Epithelial cell of proximal tubule (primary cell): ENCODE measurements at places on chromosomes 2 and 18. TPM values are rescaled to one million over a fixed set of nuclear protein-coding genes. Genes with fewer than 3 reads are reported as not detected.

DNA sequence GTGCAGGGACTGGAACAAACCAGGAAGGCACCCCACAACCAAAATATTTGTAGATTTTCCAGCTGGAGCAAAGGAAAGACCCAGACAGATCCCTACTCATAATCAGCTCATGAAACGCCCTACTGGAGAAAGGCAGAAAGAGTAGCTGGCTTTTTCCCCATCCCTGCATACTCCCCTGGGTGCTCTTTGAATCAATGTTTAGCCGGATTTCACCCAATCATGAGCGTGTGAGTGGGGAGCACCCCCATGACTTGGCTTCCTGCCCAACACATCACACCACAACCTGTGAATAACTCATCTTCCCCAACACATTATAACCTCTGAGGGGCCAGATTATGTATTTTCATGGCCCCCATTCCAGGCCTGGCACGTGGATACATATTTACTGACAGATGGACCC, 35.1 kb upstream of the SLC14A1 start:
- DNase-seq = no peak

DNA sequence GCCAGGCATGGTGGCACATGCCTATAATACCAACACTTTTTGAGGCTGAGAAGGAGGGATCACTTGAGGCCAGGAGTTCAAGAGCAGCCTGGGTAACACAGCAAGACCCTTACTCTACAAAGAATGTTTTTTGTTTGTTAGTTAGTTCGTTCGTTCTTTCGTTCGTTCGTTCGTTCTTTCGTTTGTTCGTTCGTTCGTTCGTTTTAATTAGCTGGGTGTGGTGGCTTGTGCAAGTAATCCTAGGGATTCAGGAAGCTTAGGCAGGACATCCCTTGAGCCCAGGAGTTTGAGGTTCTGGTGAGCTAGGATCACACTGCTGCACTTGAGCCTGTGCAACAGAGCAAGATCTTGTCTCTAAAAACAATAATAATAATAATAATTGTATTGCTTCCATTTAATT, 98.7 kb downstream of the MARCO start:
- no peak for DNase-seq

GRCh38 chr2:72155151-72155550, 7.5 kb upstream of the CYP26B1 start:
- DNase-seq = no peak

GRCh38 chr2:207881902-207882301, 112.2 kb upstream of the FZD5 start:
- DNase-seq = no peak

DNA sequence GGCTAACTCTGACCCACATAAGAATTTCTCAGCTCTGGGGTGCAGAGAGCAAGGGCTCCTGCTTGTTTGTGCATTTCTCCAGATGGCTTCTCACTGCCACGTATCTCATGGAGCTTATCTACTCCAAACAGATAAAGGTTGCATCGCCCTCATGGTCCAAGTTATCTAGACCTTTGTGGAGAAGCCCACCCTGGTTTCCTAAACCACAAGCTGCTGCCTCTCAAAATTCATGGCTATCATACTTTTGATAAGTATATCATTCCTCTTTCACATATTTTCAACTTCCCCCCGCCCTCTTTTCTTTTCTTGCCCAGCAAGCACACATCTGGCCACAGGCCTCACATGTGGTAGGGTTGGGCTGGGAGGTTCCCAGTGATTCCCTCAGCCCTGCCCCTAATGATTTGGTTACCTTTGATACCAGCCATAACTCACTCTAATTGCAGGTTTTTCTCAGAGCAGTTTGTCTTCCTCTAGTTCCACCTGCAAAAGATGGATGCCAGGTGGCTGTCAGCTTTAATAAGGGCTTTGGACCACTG, 146.0 kb downstream of the RHBDD1 start:
- DNase-seq = no peak

- DNase-seq = peak; percentile 76
Observed at GRCh38 chr2:237693291-237693994, 66.1 kb downstream of the LRRFIP1 start.

GRCh38 chr18:49697757-49698524, 115.4 kb downstream of the ACAA2 start:
- no peak for DNase-seq

DNA sequence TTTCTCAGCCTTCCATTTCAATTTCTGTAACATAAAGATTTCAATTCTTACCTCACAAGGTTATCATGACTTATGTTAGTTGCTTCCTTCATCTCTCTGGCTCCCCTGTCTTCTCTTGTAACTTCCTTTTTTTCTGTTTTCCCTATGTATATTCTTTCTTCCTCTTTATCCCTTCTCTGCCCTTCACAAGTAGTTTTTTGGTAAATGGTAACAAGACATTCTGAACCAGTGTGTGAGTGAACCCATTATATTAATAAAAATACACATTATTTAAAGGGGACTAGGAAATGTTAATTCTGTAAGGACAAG, 8.4 kb downstream of the ACSL3 start:
- DNase-seq = no peak

DNA sequence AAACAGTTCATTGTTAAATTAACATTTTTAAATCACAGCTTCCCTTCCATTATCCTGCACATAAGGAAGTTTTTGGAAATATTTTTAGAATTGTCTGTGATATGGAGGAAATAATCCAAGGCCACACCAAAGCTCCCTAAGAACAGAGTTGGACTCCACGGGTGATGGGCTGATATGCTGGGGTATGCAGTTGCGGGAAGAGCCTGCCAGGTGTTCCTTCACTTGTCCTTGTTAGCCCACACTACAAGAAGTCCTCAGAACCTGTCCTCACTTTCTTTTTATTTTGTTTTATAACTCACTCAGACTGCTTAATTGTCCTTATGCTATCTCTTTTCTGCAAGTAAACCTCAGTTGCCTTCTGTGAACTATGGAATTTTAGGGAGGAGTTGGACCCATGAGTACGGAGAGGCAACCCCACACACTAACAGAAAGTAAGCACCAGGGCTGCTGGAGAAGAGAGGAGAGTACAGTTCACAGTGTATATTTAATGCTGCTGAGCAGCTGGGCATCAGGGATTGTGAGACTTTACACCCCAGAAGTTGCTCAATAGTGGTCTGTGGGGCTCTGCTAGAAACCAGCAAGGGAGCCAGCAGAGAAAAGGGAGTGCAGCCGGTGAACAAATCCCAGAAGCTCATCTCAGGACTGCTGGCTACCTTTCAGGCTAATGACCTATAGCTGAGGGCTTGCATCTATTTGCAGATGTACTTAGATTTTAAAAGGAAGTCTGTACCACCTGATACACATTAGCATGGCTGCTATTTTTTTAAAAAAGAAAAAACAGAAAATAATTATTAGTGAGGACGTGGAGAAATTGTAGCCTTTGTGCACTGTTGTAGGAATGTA, 280.1 kb upstream of the STON1 start:
- DNase-seq = no peak

GRCh38 chr18:68893354-68893753, 95.5 kb downstream of the CCDC102B start:
- no peak for DNase-seq

DNA sequence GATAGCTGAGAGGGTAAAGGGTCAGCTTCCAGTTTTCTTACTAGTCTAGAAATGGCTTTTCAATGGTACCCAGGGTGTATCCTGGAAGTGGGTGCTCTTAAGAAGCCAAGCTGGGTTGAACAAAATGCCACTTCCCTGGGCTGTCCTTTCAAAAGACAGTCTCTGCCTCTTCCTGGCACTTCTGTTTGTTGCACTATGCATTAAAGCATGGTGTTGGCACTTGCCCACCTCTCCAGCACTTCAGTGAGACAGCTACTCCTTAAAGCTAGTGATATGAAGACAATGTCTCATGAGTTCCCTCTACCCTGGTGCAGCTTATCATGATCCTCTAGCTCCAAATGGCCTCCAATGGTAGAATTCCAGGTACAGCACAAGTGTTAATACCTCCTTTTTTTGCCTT, 74.3 kb upstream of the IGFBP5 start:
- DNase-seq = no peak

DNA sequence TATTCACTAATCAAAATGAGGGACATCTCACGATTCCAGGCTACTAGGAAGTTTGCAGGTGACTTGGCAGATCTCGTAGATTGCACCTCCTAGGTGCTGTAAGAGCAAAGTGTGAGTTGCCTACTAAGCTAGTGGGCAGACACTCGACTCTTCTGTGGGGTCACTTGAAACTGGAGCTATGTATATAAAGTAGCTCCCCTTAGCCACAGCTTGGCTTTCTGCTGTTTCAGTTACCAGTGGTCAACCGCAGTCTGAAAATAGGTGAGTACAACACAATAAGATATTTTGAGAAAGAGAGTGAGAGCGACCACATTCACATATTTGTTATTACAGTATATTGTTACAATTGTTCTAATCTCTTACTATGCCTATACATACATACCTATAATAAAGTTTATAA, 23.3 kb downstream of the CTAGE1 start:
- DNase-seq = no peak

- DNase-seq = no peak
Observed at GRCh38 chr18:21218862-21219261, 23.2 kb upstream of the GREB1L start.

DNA sequence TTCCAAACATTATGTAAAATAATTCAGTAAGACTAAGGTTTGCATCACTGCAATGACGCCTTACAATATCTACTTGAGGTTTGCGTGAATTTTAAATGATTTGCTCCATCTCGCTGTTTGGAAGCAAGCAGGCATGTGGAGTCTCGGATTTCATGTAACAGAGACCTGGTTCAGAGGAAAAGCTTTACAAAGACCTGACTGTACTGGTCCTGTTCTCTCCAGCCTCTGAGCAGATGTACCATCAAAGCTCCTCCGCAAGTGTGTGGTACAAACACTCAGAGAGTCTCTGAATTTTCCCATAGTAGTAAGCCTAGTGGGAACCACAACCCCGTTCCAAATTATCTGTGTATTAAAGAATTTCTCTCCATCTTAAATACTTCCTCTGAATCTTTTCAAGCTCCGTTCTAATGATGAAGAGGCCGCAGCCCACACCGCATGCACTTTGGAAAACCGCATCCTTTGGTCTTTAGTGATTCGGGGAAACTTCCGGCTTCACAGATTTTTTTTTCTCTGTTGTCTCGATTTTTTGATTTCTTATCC, 728.1 kb upstream of the SOX11 start:
- no peak for DNase-seq

DNA sequence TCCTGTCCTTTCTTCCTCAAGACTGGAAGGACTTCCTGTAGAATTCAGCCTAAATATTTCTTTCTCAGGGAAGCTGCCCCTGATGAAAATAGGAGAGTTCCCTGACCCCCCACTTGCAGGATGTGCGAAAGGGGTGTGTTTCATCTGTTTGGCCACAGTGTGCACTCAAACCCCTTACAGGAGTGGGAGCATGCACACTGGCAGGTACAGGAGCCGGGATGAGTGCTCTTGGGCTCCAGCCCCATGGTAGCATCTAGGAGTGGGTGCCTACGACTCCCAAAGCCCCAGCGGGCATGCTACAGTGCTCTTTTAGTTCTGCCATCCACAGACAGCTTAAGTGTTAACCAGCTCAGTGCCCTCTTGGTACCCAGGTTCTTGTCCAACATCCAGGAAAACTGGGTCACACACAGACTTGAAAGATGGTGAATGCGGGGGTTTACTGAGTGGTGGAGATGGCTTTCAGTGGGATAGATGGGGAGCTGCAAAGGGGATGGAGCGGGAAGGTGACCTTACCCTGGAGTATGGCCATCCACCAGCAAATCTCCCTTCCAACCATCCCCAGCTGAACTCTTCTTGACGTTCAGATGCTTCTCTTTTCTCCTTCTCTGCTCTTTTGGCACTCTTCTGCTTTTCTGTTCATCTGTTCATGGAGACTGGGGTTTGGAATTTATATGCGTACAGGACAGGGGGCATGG, 295.0 kb upstream of the NCKAP5 start:
- no peak for DNase-seq

- DNase-seq = no peak
Observed at GRCh38 chr2:1514391-1515072, 101.3 kb downstream of the TPO start.

DNA sequence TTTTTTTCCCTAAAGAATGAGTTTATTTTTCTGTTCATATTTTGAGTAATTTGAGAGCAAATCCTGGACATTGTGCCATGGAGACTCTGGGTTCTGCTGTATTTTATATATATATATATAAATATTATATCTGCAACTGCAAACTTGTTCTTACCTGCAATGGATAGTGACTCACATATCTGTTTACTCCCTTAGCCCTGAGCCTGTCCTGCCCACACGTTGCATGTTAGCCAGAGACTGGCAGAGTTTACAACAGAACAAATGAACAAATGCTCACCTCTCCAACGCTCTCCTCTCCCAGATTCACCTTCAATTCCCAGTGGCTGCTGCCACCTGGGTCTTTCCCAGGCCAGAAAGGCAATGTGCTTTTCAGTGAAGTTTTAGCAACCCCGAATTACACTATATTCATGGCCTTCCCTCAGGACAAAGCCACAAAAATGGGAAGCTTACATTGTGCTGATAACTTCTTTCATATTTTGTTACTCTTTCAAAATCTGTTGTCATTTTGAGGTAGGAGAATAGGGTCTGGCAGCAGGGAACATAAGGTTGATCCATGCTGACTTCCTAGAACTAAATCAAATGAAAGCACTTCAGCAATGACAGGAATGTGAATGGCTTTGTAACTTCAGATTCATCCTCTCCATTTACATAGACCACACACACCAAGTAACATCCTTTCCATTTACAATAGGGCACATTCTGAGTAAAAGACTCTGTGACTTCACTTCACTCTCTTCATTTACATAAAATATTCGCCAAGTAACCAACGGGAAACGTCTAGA, 105.4 kb upstream of the FAM110C start:
- no peak for DNase-seq

GRCh38 chr2:145022666-145023333, 502.9 kb upstream of the ZEB2 start:
- peak; percentile 78 for DNase-seq

DNA sequence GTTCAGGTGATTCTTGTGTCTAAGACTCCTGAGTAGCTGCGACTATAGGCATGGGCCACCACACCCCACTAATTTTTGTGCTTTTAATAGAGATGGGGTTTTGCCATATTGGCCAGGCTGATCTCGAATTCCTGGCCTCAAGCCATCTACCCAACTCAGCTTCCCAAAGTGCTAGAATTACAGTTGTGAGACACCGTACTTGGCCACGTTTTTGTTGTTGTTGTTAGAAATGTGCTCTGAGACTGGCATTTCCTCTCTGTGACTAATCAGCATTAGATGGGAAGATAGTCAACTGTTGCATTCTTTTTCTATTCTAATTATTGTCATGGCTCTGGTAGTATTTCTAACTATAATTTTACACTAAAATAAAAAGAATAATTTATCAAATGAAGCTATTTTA, 191.7 kb downstream of the CAMKMT start:
- DNase-seq = no peak

FSHR gene
- not detected in 2 replicates for total RNA-seq

NEUROD1 gene
- total RNA-seq = not detected in 2 replicates

ASXL3 gene
- under 0.01 and 0.23 TPM in 2 replicates for total RNA-seq

ANTXR1 gene
- 7.8 and 14.5 TPM in 2 replicates for total RNA-seq

SAG gene
- total RNA-seq = not detected in 2 replicates

ANKRD53 gene
- 0.58 and 0.75 TPM in 2 replicates for total RNA-seq

SH3RF3 gene
- total RNA-seq = 1.7 and 8.3 TPM in 2 replicates
